ENCODE measurements at places on chromosomes 12 and 14. TPM values are rescaled to one million over a fixed set of nuclear protein-coding genes. Genes with fewer than 3 reads are reported as not detected.

The C12orf57 gene
- total RNA-seq: 274 TPM

The RBM19 gene
- 9.7 TPM for total RNA-seq

GRCh38 chr14:21210023-21210422, 54.2 kb upstream of the OR5AU1 start:
- no peak for DNase-seq

The USP44 gene
- not detected for total RNA-seq

- no peak for DNase-seq
Observed at GRCh38 chr14:50529288-50530179, 2.8 kb downstream of the MAP4K5 start.

GRCh38 chr12:80293347-80293746, 150.7 kb upstream of the PTPRQ start:
- no peak for DNase-seq

DNA sequence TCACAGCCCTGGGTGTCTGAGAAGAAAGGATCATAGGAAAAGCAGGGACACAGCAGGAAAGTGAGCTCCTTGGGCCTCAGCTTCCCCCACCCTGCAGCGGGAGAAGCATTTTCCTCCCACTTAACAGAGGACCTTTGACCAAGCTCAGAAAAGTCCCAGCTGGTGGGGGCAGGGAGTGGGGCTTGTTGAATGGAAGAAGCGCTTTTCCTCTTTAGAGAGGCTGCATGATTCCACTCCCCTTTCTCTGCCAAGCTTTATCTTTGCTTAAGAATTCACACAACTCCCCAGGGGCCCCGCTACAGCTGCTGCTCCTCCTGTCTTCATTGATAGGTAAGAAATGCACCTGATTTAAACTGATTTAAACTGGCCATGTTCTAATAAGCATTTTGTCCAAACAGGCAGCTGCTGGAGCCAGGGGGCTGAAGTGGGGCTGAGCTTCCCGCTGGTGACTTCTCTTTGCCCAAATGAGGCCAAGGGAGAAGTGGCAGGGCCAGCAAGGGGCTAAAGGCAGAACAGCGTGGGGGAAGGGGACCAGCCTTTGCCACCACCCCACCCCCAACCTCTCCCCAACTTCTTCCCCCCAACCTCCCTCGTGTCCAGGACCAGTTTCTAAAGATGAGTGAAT, 1.7 kb upstream of the PAPLN start:
- DNase-seq: no peak

DNA sequence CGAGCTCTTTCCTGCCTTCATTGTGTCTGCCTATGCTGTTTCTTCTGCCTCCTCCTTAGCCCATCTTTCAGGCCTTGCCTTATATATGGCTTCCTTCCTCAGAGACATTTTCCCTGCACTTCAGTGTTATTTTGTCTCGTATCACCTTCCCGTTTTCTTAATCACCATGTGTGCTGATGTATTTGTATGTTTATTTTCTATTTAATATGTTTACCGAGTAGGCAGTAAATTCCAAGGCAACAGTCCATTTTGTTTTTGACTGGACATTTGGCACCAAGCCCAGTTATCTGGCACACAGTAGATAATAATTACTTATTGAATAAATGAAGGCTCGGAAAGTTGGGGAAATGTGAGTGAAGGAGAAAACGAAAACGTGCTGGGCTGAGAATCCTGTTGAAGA, 4.6 kb upstream of the POU6F1 start:
- DNase-seq: no peak

- DNase-seq: no peak
Observed at GRCh38 chr14:102510616-102511520, 1.3 kb upstream of the ANKRD9 start.

GRCh38 chr14:61140271-61140670, 140.9 kb downstream of the TMEM30B start:
- peak; percentile 34 for DNase-seq

The FAM90A1 gene
- not detected for total RNA-seq

- no peak for DNase-seq
Observed at GRCh38 chr14:58794993-58795762, 157.4 kb downstream of the DACT1 start.

The FAIM2 gene
- 0.98 TPM for total RNA-seq

The RND1 gene
- total RNA-seq: not detected

The CMKLR1 gene
- total RNA-seq: 34.5 TPM

The RPL10L gene
- not detected for total RNA-seq

DNA sequence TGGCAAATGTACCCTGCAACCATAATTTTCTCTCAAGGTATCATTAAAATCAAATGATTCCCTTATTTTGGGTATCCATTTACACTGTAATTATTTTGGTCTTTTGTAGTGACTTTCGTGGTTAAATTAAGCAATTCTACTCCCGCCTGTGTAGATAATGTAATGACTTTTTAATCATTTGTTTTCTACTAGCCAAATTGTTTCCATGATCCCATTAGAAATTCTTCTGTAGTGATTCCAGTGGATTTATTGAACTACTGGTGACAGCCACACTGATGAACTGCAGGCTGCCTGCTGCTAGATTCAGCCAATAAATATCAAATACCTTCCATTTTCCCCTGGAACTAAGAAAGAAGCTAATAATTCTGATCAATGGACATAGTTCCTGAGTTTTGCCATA, 96.0 kb downstream of the WIF1 start:
- no peak for DNase-seq

- peak; percentile 22 for DNase-seq
Observed at GRCh38 chr14:90815822-90816662, at the start of gene TTC7B. TTC7B (minus strand) TSS chr14:90816430; CDS start chr14:90816295, 135 bp downstream.

DNA sequence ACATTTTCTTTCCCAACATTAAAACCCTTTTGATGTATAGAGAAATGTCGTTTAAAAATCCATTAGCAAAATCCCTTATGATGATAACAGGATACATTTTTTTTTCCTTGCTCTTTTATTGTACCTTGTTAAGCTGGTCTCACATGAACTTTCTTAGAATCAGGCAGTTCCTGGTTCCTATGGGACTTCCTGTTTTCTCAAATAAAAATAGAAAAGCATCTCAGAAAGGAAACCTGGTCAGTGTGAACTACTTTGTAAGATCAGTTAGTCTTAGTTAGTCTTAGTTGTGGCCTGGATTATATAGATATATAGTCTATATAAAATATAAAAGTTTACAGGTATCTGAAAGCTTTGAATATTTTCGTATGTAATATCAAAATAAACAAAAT, 40.3 kb downstream of the LEMD3 start:
- DNase-seq: no peak

GRCh38 chr12:58648176-58648575, 272.1 kb downstream of the LRIG3 start:
- DNase-seq: no peak

DNA sequence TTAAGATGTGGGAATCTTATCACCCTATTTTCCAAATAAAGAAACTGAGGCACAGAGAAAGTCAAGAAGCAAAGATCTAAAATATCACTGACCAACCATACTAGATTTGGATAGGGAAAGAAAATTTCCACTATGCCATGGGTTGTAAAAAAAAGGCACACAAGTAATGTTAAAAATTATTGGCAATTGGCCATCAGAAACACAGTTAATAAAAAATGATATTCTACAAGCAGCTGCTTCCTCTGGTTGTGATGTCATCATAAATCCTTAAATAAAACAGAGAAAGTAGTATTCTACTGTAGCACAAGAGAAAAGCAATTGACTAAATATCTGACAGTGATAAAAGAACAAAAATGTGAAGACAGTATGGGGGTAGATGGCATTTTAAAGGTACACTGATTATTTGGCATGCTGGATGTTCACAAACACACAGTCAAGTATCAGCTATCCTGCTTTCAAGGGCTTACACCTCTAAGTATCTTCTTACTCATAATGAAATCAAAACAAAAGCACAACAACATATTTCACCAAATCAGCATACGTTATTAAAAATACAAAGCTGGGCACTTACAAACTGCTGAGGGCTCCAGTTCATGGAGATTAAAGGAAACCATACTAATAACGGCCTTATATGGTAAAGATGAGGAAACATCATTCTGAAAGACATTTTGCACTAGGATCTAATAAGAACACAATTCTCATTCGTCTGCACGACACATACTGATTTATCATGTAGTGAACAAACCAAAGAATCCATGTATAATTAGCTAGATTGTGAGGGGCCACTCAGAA, 45.7 kb downstream of the CORO1C start:
- DNase-seq: no peak

Measured in RPMI7951 (cell line).